ENCODE measurements at places on chromosomes 3 and 15.

- no peak for DNase-seq
These were observed 15.7 kb upstream of the LRCH3 start for GRCh38 chr3:197775317-197775716.

GRCh38 chr3:162390891-162391290 is 894.3 kb downstream of the OTOL1 start:
- no peak for DNase-seq

DNA sequence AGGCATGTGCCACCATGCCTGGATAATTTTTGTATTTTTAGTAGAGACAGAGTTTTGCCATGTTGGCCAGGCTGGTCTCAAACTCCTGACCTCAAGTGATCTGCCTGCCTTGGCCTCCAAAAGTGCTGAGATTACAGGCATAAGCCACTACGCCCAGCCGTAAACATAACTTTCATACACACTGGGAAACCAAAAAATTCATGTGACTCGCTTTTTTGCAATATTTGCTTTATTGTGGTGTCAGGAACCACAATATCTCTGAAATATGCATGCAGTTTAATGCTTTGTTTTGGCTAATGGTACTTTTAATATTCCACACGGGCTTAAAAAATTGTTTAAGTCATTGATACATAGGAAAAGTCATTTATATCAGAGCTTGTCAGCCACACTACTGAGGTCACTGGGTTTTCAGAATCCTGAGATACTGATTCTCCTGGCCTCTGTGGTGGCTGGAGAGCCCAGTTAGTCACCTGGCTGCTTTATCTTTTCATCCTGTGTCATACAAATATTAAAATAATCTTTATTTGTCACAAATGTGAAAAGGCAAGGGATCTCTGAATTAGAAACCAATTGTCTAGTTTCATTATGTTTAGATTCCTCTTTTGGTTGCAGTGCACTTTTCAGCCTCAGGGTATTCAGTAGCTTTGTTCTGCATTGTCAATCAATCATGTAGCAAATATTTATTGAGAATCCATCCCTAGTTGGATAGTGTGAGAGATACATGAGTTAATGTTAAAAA is 10.0 kb downstream of the TMEM62 start:
- DNase-seq, result no peak

DNA sequence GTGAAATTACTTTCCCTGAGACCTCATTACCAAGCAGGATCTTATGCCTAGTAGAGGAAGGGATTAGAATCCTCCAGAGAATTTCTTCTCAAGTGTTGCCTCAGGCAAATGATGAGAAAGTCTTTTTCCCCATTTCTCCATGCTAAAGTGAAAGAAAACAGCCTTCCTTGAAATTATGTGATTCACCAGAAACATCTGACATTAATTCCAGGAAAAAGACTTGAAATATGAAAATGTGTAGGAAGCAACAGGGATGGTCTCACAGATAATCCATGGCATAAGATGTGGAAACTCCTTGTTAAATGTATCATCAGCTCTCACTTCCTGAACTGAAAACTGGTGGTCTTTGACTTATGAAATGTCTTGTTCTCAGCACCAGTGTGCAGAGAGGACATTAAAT is 17.9 kb upstream of the ABI3BP start:
- no peak for DNase-seq

- DNase-seq, result no peak
These were observed 25.6 kb upstream of the C3orf62 start for GRCh38 chr3:49302613-49303012.

DNA sequence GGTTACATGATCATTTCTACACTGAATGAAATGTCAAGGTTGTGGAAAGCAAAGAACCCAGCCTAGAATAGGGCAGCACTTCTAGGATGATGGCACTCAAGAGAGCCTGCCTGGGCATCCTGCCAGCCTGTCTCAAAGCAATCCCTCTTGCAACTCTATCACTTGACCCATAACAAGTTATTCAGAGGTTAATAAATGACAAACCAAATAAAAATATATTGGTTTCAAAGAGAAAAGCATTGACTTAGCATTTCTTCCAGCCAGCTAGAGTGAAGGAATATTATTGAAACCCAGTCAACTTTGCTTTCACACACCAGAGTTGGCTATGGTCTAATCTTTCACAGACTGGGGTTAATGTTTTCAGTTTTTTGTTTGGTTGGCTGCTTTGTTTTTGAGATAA is 214.6 kb upstream of the UBE2E2 start:
- DNase-seq, result no peak

DNA sequence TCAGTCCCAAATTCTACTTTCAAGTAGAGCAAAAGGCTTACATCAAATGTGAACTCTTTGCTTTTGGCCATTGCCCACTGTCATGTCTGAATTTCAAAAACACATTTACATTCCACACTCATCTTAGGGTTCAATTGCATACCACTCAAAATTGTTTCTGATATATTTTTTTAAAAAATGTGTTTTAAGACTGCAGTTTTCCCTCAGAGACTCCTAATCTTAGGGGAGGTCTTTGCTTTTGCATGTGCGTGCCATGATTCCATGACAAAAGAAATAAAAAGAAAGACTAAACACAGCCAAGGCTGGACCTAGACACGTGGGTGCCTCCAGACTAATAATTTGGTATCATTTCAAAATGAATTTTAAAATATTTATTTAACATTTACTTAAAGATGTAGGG is 396.8 kb upstream of the RASGRP1 start:
- DNase-seq, result no peak

- no peak for DNase-seq
These were observed 36.0 kb downstream of the ADAMTS9 start for GRCh38 chr3:64651741-64652241.

GRCh38 chr3:13192471-13193213 is 119.4 kb upstream of the IQSEC1 start:
- DNase-seq, result no peak

DNA sequence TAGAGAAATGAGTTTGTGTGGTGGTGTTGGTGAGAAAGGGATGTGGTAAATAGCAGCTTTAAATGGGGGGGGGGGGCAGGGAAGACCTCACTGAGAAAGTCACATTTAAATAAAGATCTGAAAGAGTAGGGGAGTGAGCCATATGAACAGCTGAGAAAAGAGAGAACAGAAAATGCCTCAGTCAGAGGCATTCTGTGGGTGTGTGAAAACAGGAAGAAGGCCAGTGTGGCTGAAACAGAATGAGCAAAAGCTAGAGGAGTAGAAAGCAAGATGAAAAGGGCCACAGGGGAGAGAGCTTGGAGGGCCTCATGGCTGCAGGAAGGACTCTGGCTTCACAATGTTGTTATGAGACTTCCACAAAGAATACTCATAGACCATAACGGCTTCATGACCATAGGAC is 783.3 kb downstream of the ZPLD1 start:
- no peak for DNase-seq

DNA sequence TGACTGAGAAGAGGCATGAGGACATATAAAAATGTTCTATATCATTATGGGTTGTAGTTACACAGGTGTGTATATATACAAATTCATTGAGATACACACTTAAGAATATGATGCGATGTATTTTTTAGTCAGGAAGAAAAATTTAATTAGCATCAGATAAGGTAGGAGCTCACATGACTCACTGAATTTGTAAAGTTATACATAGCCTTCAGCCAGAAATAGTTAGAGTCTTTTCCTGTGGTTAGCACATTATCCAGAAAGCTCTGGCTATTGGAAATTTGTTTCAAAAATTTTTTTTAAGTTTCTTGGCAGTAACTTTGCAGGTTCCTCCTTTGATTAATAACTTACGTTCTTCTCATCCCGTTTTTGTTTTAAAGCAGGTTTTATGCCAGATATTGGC is 88.6 kb downstream of the STT3B start:
- DNase-seq, result no peak
